ENCODE measurements at places on chromosomes 1 and 21.

DNA sequence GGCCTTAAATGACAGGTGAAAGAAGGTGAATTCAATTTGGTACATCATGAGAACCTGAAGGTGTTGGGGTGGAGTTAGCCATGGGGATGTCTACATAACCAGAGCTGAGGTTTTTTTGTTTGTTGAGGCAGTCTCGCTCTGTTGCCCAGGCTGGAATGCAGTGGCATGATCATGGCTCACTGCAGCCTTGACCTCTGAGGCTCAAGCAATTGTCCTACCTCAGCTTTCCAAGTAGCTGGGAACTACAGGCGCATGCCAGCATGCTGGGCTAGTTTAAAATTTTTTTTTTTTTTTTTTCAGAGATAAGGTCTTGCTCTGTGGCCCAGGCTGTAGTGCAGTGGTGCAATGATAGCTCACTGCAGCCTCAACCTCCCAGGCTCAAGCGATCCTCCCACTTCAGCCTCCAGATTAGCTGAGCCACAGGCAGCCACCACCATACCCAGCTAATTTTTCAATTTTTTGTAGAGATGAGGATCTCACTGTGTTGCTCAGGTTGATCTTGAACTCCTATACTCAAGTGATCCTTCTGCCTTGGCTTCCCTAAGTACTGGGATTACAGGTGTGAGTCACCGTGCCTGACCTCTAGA, 1.9 kb upstream of the MPZ start:
- no peak for DNase-seq

- no peak for DNase-seq
Measured at GRCh38 chr1:65788762-65789161, 3.9 kb upstream of the PDE4B start.

GRCh38 chr1:215055281-215055935, 27.1 kb upstream of the KCNK2 start:
- peak; percentile 48 for DNase-seq

DNA sequence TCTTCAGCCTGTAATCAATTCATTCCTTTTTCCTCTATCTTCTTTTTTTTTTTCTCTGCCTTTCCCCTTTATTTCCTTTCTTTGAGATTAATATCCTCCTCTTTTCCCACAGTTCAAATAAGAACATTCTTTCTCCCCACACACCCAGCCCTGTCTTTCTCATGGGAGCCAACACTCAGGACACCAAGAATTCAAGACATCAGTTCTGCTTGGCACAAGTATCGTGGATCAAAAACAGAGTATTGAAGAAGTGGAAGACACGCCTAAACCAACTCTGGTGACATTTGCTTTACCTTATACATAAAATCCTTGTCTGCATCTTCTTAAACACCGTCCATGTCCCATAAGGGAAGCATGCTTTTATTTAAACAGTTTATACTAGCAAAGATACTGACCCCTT, 2.9 kb downstream of the CD1E start:
- DNase-seq: no peak

DNA sequence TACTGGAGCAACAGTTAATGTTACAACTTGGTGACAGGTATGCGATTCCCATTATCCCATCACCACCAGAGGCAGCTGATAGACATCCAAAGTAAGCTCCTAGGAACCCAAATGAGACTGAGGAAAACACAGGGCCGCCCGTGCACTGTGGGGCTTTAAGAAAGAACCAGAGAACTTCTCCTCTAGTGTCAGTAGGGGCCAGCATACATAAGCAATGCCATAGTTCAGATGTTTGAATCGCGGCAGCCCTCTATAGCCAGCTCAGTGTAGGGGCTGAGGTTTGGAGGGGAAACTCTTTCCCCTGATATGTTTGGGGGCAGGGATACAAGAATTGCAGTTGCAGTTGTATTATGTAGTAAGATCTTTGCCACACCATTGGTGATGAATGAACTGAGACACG, 593.3 kb upstream of the NCAM2 start:
- DNase-seq: no peak

DNA sequence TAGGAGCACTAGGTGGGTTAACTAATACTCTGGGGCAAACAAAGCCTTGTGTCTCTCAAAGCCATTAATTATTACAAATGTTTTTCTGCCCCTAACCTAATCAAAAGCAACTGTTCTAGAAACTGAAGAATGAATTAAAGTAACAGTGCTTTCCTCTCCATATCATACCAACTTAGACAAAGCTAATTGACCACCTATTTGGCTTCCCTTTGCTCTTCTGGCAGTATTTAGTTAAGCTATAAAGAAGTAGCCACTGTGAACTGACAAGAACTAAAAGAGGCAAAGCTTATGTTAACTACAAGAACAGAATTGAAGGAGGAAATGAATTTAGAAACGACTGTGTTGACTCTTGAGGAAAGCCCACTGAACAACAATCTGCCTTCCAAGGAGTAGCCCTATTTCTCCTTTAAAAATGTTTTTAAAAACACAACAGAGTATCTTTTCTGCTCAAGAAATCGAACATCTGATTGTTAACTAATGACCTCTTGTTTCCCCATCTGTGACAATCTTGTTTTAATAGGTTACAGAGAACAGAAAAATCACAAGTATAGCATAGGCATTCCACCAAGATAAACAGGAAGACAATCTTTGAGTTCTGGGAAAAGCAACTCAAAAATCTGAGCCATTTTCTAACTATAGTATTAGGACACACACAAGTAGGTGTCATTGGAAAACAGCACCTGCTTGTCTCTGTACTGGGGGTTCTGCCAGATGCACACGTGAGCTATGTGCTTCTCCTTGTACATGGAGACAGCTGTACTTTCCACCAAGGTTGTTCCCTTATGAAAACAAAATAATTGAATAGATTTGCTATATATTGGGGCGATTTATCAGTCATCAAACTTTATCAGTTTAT, 3.1 kb upstream of the EGLN1 start:
- DNase-seq: no peak

DNA sequence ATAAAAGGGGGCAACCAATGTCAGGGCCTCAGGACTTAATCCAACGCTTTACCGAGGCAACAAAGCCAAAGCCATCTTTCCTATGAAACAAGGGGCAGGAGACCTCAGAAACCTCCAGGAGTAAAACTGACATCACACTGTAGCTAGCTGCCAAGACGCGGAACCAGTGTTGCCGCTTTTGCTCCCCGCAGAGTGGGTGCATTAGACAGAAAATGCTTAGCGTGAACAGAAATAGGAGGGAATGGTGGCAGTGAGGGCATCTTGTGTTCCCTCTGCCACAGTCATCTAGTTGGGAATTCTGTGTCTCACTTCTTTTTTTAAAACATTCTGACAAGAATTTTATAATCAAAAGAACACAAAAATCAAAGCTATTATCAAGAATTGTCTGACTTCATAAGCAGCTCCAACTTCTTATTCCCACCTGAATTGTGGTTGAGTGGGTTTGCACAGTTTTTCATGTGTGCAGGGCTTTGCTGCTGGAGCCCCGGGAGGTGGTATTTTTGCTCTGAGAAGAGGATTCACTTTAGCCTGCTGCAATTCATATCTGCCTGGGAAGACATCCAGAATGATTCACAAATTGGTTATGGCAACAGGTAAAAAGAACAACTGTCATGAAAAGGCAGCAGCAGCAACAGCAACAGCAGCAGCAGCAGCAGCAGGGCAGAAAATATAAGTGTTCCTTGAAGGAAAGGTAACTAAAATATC, 82.2 kb upstream of the DIRAS3 start:
- DNase-seq: no peak

- no peak for DNase-seq
Measured at GRCh38 chr1:220498188-220498587, 29.7 kb upstream of the MARK1 start.

DNA sequence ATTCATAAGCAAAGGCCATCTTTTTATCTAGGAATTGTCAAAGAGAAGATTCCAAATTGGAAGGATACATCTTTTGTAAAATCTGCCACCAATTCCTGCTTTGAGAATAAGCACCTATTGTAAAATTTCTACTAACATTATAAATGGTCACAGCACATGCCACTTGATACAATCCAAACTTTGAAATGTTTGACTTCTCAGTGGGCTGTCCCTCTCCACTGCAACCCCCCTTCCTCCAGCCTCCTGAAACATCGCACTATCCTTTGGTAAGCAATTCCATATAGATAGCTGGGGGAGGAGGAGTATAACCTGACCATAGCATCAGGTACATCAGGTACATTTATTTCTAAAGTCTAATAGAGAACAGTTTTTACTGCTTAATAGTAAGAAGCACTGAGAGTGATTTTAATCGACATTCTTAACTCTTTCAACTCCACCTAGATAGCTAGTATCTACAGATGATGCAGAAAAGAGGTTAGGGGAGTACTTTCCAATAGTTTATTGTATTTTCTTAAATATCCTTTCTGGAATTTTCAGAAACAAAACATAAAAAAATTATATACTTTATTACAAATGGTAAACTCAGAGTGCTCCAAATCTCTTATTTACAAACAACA, 2.9 kb downstream of the JUN start:
- peak; percentile 79 for DNase-seq

DNA sequence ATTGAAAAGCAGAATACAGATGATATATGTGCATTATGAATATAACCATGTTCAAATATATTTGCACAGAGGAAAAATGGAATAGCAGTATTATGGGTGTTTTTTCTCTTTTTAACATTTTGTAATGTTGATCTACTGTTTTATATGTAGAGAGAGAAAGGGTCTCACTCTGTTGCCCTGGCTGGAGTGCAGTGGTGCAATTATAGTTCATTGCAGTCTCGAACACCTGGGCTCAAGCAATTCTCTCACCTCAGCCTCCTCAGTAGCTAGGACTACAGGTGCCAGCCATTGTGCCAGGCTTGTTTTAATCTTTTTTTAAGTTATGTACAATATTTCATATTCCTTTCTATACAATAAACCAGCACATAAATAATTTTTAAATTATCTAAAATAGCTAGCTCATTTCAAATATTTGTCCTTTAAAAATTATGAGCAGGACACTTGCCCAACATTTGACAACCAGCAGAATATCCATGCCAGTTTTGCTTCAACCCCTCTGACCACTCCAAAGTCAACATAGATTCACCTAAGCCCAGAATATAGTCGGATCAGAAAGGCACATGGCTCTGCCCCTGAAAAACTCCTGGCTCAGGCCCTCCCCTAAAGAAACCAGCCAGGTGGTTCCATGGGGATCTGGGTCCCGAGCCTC, 29.8 kb downstream of the ZNF281 start:
- no peak for DNase-seq

GRCh38 chr1:56975446-56975845, 9.6 kb upstream of the C8B start:
- no peak for DNase-seq

- peak; percentile 76 for DNase-seq
Measured at GRCh38 chr21:31872452-31873274, at the start of gene HUNK. HUNK (plus strand) TSS chr21:31873020; CDS start chr21:31873675, 655 bp downstream.

DNA sequence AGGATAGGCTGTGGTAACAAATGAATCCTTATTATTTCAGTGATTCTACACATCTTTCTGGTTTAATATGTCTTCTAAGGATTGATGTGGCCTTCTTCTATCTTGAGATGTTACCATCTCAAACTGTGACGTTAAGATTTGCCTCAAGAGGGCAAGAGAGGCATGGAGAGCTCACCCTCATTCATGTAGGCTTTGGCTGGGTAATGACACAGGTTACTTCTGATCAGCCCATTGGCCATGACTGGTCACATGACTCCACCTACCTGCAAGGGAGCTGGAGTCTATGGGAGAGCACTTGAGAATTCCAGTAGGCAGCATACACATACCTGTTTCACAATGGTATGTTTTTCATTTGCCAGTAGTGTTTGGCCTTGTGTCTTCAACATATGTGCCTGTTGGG, 30.0 kb downstream of the CACHD1 start:
- DNase-seq: no peak

- no peak for DNase-seq
Measured at GRCh38 chr21:20902511-20902910, 95.7 kb upstream of the NCAM2 start.

DNA sequence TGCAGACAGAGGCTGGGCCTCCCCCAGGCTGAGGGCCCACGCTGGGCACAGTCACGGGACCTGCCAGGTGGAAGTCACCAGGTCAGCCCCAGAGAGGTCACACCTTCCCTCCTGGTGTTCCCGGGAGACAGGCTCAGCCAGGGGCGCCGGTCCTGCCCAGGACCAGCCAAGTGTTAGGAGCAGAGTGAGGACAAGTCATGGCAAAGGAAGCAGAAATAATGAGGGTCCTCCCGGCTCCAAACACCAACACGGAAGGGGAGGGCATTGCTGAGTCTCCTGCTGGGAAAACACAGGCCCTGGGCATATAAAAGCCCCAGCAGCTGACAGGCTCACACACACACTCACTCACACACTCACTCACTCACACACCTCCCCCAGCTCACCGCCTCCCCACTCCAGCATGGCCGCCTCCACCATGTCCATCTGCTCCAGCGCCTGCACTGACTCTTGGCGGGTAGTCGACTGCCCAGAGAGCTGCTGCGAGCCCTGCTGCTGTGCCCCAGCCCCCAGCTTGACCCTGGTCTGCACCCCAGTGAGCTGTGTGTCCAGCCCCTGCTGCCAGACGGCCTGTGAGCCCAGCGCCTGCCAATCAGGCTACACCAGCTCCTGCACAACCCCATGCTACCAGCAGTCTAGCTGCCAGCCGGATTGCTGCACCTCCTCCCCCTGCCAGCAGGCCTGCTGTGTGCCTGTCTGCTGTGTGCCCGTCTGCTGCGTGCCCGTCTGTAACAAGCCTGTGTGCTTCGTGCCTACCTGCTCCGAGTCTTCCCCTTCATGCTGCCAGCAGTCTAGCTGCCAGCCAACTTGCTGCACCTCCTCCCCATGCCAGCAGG, at the start of gene KRTAP10-10:
TSS of gene KRTAP10-10 (plus strand) at position 339 of the 833 bp plus-strand sequence. CDS start at position 401, 62 bp downstream.
- DNase-seq: no peak

GRCh38 chr1:226645279-226645976, 93.7 kb downstream of the ITPKB start:
- DNase-seq: no peak

DNA sequence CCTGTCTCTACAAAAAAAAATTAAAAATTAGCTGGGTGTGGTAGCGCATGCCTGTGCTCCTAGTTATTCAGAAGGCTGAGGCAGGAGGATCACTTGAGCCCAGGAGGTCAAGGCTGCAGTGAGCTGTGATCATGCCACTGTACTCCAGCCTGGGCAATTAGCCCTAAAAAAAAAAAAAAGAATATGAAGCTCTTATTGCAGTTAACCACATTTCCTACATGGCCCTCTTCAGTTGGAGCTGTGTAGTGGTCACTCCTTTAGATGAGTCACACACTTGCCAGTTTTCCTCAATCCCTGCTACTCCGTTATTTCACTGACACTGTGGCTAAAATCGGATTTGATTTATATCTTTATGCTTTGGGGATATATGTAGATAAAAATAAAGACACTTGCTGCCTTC, 11.8 kb downstream of the NFYC start:
- DNase-seq: no peak

- DNase-seq: no peak
Measured at GRCh38 chr1:191804311-191804710, 354.0 kb upstream of the RGS18 start.

DNA sequence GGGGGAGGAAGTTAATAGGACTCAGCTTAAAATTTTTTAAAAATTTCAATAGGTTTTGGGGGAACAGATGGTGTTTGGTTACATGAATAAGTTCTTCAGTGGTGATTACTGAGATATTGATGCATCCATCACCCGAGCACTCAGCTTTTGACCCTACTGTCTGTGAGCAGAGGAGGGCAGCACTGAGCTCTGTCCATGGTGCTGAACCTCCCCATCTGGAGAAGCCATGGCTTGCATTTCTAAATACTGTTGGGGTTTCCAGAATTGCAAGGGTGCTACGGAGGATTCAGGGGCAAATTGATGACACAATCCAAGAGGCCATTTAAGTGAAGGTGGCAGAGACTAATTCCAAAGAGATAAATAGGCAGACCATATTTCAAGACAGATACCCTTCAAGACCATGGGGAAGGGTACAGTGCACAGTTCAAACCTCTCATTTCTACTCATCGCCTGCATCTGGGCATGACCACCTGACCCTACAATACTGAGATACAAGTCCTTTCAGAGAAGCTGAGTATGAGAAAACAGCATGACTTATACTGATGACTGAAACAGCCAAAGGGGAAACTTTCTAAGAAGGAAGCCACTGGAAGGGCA, 17.2 kb downstream of the SYT2 start:
- DNase-seq: no peak

Data from NCI-H510A treated with DMSO at 0.1 percent for 48 hours (cell line).